Muscle of leg (tissue), 16 donors: ENCODE measurements at places on chromosomes 2 and 18.

- peak; percentile 79 for DNase-seq
Measured at GRCh38 chr2:163347982-163348856, 387.6 kb downstream of the FIGN start.

GRCh38 chr2:174623106-174623637 lies 25.6 kb upstream of the WIPF1 start:
- peak; percentile 56 for DNase-seq

DNA sequence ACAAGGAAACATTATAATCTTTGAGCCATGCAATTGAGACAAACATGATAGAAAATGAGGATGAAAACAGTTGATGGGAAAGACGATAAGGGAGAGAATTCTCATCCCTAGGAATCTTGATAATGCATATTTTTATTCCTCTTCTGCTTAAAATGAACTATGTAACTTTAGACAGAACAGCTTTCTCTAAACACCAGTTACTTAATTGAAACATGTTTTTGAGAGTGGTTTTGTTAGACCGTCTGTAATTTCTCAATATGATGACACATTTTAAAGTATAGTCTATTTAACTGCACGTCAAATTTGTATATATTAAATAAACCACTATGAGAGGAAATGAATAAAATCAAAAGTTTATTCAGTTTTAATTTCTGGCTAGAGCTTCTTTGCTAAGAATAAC lies 1453.9 kb upstream of the NXPH2 start:
- no peak for DNase-seq

DNA sequence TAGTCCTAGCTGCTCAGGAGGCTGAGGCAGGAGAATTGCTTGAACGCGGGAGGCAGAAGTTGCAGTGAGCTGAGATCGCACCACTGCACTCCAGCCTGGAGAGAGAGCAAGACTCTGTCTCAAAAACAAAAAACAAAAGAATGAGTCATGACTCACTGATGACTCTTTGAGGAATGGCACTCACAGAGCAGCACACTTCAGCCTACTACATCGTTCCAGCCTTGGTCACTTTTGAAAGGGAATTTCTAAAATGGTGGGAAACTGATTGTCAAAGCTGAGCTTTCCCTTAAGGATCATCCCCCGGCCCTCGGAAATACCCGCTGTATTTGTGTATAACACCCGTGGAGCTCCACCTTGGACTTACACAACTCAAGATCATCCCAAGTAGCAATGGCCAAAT lies 217.3 kb upstream of the HS6ST1 start:
- no peak for DNase-seq

DNA sequence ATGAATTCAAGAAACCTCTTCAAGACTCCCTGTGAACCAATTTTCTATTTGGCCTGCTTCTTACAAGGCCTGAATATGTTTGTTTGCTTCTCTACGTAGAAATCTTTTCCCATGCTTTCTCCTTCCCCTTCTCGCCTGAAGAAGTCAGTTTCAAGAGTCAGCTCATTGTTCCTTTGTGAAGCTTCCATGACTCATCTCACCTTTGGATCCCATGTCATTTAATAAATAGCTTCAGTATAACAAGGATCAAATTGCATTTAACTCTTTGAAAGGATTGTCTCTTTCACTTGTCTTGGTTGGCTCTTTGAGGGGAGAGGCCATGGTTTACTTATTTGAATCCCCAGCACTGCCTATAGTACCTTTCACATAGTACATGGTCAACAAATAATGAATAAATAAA lies 28.4 kb downstream of the CPS1 start:
- no peak for DNase-seq

GRCh38 chr18:11308499-11308898 lies 159.1 kb upstream of the PIEZO2 start:
- no peak for DNase-seq

DNA sequence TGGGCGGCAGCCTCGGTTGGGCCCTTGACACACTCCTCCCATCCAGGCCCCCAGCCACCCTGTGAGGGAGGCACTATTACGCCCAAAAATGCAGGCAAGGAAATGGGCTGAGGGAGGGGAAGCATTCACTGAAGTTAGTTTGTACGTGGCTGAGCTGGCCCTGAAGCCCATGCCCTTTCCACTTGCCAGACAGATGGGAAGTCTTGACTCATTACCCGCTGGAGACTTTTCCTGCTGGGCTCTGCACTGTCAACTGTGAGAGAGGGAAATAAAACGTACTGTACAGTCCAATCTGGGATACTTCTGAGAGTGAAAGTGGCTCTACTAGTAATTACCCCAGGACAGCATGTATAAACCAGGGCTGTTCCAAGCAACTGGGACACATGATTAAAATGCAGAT lies 125.9 kb downstream of the MSH2 start:
- DNase-seq, result no peak

DNA sequence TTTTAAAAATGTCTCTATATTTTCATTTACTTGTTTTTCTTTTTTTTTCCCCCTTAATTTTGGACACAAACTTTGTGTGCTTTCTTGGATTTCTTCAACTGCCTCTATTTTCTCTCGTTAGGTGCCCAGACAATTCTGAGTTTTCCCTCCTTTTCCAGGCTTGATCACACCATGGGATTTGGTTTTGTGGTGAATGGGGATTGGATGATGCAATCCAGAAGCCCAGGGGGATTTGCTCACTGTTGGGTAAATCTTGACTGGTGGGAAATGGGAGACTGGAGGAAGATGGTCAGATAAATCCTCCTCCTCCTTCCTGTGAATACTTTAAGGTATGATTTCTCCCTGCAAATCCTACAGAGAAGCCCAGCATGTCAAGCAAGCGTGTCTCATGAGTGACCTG lies 19.5 kb upstream of the PAX8 start:
- DNase-seq, result no peak

GRCh38 chr2:8268172-8268783 lies 413.6 kb upstream of the ID2 start:
- DNase-seq, result no peak

DNA sequence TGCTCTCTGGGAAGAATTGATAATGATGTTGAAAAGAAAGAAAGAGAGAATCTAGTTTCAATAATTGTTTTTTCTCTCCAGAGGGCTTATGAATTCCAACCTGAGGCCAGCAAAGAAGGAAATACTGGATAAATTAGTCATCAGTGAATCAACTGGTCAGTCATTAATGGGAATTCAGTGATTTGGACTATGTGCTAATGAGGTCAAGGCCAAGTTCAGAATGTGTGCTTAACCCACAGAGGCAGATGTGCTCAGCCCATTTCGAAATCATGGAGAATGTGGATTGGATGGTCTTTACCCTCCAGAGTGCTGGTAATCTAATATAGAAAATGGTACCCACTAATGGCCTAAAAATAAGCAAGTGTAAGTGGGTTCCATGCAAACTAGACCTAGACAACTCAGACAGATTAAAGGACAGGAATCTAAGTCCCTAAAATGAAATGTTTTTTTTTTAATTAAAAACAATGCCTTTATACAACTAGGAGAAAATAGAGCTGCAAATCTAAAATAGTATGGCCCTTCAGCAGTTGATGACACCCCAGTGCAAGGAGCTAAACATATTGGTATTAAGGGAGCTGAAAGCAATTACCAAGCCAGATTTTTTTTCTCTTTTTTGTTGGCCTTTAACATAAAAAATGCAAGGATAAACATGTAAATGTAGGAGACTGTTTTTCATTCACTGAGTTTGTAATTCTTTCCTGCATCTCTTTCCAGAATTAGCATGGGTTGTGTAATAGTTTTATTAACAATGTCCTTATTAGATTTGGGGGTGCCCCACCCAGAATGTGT lies 296.9 kb downstream of the SATB2 start:
- DNase-seq, result no peak

DNA sequence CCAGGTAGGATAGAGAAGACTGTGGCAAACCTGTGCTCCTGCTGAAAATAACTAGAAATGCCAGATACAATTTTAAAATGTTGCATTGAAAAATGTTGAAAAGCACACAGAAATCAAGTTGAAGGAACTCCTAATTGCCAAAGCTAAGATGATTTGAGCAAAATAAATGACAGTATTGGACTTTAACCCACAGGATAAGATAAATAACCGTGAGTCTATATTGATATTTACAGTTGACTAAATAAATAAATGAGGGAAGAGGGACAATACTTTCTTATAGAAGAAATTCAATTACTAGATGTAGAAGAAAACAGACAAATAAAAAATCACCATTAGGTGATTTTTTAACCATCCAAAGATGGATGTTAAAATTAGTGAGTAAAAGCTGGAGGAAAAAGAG lies 59.0 kb downstream of the CWC22 start:
- DNase-seq, result no peak

- DNase-seq, result no peak
Measured at GRCh38 chr2:178521304-178522150, 41.3 kb downstream of the PLEKHA3 start.

- peak; percentile 18 for DNase-seq
Measured at GRCh38 chr2:37809525-37809924, 115.6 kb upstream of the RMDN2 start.

GRCh38 chr2:11622611-11623010 lies 47.4 kb downstream of the NTSR2 start:
- no peak for DNase-seq

- DNase-seq, result no peak
Measured at GRCh38 chr2:33617401-33617800, 18.3 kb upstream of the FAM98A start.

DNA sequence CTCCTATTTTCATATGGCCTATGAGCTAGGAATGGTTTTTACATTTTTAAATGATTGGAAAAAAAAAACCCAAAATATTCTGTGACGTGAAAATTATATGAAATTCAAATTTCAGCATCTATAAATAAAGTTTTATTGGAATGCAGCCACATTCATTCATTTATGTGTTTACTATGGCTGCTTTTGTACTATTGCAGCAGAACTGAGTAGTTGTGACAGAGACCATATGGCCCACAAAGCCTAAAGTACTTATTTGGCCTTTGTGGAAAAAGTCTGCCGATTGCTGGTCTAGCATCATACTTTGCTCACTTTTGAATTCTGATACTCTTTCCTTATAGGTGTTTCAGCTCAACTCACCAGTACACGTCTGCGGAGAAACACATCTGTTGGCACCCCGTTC lies 39.0 kb downstream of the MYO3B start:
- DNase-seq, result no peak

DNA sequence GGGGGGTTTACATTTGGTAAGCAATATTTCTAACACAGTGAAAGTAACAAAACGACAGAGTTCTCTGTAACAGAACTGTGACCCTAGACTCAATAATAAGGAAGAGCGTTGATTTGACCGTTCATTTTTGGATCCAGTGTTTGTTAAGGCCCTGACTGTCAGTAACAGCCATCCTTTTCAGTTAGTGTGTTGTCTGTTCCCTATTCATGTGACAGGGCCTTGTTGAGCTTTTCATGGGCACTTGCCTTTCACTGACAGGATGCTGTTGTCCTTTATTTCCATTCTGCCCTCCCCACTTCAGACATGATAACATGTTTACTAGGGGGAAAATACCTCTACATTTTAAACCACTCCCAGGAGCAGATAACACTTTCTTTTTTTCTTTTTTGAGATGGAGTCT lies 45.8 kb downstream of the MAP4K4 start:
- DNase-seq, result no peak

GRCh38 chr18:42925036-42925435 lies 190.4 kb downstream of the RIT2 start:
- DNase-seq, result no peak

DNA sequence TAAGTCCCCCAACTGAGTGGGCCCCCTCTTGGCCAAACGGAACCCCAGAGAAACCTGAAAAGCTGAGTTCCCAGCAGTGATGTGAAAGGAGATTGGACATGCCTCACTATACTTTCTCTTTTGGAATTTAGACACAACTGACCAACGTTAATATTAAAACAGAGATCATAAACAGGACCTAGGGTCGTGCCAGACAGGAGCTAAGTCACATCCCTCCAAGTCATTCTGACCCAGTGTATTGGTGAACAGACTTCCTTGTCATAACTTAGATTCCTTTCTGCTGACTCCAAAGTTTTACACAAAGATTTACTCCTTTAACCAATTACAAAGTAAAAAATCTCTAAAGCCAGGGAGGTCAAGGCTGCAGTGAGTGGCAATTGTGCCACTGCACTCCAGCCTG lies 46.9 kb downstream of the UXS1 start:
- DNase-seq, result no peak

DNA sequence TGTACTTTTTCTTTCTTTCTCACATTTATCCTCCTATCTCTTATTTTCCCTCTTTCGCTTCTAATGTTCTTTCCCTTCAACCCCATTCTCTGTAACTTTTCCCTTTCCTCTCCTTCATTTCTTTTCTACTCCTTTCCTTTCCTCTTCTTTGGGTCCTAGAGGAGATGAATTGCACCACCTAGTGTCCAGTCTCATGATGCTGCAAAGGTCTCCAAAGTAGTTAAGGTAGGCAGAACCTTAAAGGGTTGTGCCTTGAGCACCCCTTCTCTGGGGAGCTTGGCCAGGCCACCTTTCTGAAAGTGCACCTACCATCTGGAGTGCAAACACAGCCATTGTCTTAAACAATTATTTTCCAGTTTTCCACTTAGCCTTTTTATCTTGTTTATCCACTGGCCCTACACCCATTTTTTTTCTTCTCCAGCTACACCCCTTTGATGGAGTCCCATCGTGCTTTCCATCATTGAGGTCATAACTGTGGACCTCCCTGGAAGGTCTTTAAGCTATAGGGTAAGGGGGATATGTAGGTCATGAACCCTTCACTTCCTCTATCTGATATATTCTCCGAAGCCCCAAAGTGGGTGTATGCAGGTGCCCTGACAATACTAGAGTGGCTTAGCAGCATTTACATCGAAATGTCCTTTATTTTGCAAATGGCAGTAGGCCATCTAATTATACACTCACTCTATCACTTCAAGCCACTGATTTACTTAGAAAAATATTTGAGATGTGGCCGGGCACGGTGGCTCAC lies 155.9 kb downstream of the ESCO1 start:
- peak; percentile 58 for DNase-seq

DNA sequence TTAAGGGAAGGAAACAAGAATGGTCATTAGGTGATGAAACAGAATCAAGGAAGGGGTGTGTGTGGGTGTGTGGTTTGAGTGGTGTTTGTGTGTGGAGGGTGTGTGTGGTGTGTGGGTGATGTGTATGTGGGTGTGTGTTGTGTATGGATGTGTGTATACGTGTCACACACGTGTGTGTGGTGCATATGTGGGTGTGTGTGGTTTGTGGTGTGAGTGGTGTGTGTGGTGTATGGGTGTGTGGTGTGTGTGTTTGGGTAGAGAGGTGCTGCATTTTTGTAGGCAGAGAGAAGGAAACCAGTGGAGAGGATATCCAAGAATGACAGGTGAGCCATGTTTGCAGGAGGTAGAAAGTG lies 1.1 kb upstream of the CEP192 start:
- no peak for DNase-seq

GRCh38 chr2:232204457-232204931 lies 174.1 kb upstream of the ALPP start:
- peak; percentile 77 for DNase-seq

- no peak for DNase-seq
Measured at GRCh38 chr2:85549826-85550225, 10.9 kb downstream of the MAT2A start.

- peak; percentile 16 for DNase-seq
Measured at GRCh38 chr2:150866431-150866830, 379.0 kb upstream of the RND3 start.
